ENCODE measurements at places on chromosomes 11 and 22.
A peak's percentile ranks its signal among the peaks of the same experiment; 100 is the strongest.

DNA sequence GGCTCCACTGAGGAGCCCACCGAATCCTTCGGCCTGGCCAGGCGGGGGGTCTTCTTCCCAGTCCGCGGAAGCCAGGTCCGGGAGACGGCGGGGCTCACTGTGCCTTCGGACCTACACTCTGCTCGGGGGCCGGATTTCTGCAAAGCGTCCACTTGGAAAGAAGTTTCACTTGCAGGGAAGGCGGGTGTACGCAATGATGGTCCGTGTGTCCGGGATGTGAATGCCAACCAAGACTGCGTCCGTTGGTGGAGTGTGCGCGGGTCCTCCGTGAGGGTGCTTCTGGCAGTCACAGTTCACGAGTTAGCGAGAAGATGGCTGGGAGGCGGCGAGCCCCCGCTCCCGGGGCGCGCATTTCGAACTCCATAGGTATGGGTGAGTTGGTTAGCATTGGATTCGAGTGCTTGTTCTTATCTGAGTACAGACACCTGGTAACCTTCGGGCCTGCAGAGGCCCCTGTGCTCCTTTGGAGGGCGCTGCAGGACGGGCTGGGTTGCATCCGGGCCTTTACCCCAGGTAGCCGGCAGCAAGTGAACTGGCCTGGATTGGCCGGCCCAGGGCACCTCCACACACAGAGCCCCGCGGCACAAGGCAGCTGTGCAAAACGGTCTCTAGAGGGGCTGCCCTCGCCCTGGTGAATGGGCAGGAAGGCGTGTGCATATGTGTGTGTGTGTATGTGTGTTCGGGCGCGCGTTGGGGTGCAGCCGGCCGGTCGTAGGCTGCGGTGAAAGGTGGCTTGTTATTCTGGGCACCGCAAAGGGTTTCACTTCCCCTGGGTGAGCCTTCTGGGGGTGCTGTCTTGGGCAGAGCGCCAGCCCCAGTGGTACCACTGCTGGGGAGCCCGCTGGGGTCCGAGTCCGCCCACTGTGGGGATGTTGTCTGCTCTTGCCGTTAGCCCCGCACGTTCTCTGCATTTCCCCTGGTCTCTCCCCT, 13.3 kb upstream of the CYP2R1 start:
- peak; percentile 90 for DNase-seq

GRCh38 chr22:45077826-45078334, 68.1 kb upstream of the PHF21B start:
- no peak for DNase-seq

- no peak for DNase-seq
These were observed 31.9 kb upstream of the FTH1 start for GRCh38 chr11:61999141-61999975.

- DNase-seq, result no peak
These were observed 73.4 kb upstream of the YWHAH start for GRCh38 chr22:31870890-31871289.

DNA sequence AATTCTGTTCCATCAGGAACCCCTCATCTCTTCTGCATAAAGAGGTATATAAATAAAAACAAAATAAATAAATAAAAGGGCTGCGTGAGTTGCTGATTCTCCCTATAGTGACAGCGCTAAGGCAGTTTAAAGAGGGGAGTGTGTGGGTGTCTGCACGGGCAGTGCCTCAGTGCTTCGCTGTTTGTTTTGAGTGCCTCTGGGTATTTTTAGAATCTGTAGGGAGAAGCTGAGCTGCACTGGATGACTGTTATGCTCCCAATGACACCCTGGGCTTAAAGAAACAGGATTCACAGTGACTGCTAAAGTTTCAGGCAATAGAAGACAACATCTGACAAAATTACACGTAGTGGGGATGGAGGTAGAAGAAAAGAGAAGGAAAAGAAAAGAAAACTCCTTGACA, 38.8 kb downstream of the SLC1A2 start:
- DNase-seq, result no peak

- peak; percentile 77 for DNase-seq
These were observed 67.2 kb downstream of the MYO7A start for GRCh38 chr11:77195071-77195755.

All from chondrocyte (in vitro differentiated cells).